Renal pelvis (tissue), 12 donors: ENCODE measurements at places on chromosomes 13 and 19. TPM values are rescaled to one million over a fixed set of nuclear protein-coding genes. Genes with fewer than 3 reads are reported as not detected.

DNA sequence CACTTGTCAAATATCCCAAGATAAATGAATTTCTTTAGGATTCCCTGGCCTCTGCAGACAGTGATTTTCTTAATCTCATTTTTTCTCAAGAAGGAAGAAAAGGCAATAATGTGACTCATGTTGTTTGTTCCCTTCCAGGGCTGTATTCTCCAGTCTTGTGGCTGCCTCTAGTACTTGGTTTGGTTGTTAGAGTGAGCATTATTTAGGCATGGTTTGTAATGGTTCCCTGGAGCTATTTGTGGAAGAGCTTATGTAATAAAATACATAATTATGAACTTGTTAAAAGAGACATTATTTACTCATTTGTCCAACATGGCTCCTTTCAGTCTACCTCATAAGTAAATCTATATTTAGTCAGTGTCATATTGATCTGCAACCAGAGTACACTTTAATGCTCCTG, 270.4 kb downstream of the DCT start:
- DNase-seq, result no peak

DNA sequence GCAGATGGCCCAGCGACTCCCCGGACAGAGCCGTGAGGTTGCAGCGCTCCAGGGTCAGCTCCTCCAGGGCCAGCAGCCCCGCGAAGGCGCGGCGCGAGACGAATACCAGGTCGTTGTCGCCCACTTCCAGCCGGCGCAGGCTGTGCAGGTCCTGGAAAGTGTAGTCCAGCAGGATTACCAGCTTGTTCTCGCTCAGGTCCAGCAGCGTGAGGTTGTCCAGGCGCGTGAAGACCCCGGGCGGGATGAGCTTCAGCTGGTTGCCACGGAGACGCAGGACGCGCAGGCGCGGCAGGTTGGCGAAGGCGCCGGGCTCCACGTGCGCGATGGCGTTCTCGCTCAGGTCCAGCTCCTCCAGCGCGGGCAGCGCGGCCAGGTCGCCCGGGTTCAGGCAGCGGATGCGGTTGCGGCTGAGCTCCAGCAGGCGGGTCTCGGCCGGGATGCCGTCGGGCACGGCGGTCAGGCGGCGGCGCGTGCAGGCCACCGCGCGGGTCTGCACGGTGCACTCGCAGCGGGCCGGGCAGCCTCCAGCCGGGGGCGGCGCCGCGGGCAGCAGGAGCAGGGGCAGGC, 9.3 kb upstream of the PEAK3 start:
- DNase-seq, result no peak

DNA sequence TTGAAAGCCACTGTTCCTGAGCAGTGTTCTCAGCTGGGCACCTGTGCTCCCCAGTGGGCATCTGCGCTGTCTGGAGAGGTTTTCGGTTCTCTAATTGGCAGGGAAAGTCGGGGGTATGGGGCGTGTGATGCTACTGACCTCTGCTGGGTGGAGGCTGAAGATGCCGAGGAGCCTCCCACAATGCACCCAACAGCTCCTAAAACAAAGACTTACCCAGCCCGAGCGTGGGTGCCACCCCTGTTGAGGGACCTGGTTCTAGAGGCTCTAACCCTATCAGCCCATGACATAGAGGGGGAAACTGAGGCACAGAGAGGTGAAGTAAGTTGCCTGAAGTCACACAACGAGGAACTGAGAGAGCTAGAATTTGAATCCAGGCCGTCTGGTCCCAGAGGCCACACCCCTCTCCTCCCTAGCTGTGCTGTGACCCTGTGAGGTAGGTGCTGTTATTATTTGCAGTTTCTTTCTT, 2.3 kb downstream of the SPACA4 start:
- DNase-seq, result no peak

DNA sequence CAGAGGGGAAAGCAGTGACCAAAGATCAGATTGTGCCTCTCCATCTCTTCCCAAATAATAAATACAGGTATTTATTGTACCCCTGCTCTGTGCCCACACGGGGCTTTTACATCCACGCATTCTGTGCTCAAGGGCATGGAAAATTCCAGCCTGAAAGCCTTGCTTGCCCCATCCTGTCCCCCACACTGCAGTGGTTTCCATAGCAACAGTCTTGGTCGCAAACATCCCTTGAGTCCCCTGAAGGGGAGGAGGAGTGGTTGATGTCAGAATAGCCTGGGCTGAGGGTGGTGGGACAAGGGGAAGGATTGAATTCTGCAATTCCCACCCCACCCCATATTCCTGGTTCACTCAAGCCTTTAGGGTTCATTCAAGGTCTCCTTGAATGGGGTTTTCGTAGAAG, 41.0 kb upstream of the USP29 start:
- DNase-seq, result no peak

GRCh38 chr19:1091544-1092175, 3.5 kb downstream of the POLR2E start:
- no peak for DNase-seq

DNA sequence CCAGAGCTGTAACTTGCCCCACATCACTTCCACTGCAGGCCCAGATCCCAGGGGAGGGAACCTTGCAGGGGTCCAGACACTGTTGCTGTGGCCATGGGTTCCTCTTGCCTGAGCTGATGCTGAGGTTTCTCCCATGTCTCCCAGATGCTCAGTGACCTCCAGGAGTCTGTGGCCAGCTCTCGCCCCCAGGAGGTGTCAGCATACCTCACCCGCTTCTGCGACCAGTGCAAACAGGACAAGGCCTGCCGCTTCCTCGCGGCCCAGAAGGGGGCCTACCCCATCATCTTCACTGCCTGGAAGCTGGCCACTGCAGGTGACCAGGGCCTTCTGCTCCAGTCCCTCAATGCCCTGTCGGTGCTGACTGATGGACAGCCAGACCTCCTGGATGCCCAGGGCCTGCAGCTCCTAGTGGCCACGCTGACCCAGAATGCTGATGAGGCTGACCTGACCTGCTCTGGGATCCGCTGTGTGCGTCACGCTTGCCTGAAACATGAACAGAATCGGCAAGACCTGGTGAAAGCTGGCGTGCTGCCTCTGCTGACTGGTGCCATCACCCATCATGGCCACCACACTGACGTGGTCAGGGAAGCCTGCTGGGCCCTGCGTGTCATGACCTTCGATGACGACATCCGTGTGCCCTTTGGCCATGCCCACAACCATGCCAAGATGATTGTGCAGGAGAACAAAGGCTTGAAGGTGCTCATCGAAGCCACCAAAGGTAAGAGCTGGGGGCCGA, 12.1 kb upstream of the SLC25A42 start:
- no peak for DNase-seq

DNA sequence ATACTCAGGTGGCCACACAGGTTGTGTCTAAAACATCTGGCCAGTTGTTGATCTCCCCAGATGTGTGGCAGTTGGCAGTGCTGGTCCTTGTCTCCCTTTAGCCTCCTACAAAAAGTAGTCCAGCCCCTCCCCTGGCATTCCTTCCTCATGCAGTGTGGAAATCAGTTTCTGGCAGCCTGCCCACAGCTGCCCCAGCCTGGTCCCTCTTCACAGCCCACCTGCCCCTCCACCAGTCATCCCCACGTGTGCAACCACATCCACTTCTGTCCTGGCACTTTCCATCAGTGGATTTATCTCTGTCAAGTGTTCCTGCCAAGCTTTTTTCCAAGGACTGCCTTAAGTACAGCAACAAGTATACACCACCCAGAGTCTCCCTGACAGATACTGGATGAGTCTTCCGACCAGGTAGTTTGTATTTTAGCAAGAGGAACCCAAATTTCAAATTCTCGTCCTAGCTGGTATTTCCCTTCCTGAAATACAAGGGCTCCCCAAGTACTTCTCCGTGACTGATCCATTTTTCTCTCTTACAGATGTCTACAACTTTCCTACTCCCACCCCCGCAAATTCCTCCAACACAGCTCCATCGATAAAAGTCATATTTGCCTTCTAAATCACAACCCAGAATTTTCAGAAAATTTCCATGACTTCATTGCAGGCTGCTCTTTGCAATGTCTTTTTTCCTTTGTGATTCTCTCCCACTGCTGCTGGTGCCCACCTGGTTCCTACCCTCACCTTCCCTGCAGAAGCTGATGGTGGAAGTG, 313.5 kb downstream of the FOXO1 start:
- no peak for DNase-seq

The TINCR gene
- 0.38 TPM for polyA plus RNA-seq

- DNase-seq, result no peak
Observed at GRCh38 chr19:36652958-36653357, 13.7 kb downstream of the ZNF461 start.

The LHFPL6 gene
- 37.5 TPM for polyA plus RNA-seq

The AMER2 gene
- 0.31 TPM for polyA plus RNA-seq

DNA sequence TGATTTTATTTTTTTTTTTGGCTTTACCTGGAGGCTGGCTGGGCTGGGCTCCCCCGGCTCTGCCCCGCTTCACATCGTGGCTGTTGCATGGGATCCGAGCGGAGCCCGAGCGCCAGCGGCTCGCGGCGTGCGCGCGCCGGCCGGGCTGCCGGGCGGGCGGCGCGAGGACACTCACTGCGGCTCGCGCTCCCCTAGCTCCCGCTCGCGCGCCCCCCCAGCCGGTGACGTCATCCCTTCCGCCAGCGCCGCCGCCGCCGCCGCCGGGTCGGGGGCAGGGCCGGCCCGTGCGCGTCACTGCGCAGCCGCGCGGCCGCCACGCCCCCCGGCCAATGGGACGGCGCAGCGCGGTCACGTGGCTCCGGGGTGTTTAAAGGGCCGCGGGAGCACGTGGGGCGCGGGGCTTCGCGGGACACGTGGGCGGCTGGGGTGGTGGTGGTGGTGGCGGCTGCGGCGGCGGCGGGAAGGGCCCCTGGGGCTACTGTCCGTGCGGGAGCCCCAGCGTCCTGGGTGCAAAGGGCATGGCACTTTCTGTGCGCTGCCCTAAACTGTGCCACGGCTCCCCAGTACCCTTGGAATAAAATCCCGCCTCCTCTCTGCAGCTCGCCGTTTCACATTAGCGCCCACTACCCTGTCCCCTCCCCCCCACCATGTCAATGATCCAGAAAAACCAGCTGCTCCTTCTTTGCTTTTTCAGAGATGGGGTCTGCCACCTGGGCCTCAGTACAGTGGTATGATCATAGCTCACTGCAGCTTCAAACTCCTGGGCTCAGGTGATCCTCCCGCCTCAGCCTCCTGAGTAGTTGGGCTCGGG, at the start of gene PTPRS:
Gene PTPRS (minus strand): TSS at position 176 of the 811 bp plus-strand sequence. CDS start 54,672 bp downstream, outside the sequence.
- peak; percentile 81 for DNase-seq

The URAD gene
- polyA plus RNA-seq, result not detected

DNA sequence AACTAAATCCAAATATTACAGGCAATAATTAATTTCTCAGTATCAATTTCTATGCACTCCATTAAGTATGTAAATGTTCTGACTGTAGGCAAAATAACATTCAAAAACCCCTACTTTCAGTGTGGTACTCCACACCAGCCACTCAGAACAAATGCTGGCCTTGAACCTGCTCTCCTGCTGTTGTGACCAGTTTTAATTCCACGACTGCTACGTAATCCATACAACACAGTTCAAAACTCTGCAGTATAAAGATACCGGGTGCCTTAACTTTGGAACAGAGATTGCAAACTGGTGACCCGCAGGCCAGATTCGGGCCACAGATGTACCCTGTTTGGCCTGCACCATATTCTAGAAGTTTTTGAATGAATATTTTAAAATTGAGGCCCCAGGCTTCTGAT, 30.4 kb downstream of the COL4A1 start:
- no peak for DNase-seq

- DNase-seq, result no peak
Observed at GRCh38 chr13:35198613-35199200, 256.6 kb downstream of the NBEA start.

- no peak for DNase-seq
Observed at GRCh38 chr19:55912916-55913315, 19.2 kb downstream of the NLRP13 start.

The ZNF491 gene
- polyA plus RNA-seq, result 5.6 TPM

GRCh38 chr13:34777089-34777913, 164.8 kb upstream of the NBEA start:
- DNase-seq, result no peak
